Aorta (tissue), 5 donors: ENCODE measurements at places on chromosomes 1 and 21. TPM values are rescaled to one million over a fixed set of nuclear protein-coding genes. Genes with fewer than 3 reads are reported as not detected.

GRCh38 chr1:84883286-84883685 is 9.7 kb downstream of the LPAR3 start:
- H3K36me3 ChIP-seq = no peaks in the 10 kb centered on the region
- H3K27ac ChIP-seq = no peak overlapping the region
- no peak overlapping the region for H3K4me3 ChIP-seq
- no peaks in the 10 kb centered on the region for H3K27me3 ChIP-seq
- DNase-seq = no peak
- no peaks in the 10 kb centered on the region for H3K4me1 ChIP-seq

DNA sequence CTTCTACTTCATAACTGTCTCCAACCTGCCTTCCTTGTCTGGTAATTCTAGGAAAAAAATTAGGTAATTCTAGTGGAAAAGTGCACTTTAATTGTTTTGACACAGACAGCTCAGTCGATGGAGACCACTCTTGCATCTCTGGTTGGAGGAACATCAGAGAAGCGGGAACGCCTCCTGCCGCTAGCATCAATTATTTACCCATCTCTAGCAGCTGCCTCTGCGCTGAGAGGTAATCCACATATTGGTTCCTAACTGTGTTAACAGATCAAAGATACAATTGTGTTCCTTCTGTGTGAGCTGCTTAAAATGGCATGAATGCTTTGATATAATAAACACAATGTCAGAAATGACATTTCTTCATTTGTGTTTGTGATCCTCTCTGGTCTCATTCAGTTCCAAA is 33.3 kb downstream of the C2CD2 start:
- H3K36me3 ChIP-seq = no peaks in the 10 kb centered on the region
- no peaks in the 10 kb centered on the region for H3K27me3 ChIP-seq
- H3K4me1 ChIP-seq = no peaks in the 10 kb centered on the region
- no peak overlapping the region for H3K27ac ChIP-seq
- DNase-seq = no peak

Gene AHDC1
- total RNA-seq = 89.1 TPM

GRCh38 chr1:145918144-145918991 is at the start of gene PEX11B:
Gene PEX11B (minus strand): TSS chr1:145918717. CDS start chr1:145918688, 29 bp downstream.
- H3K4me1 ChIP-seq = no peaks in the 10 kb centered on the region
- no peaks in the 10 kb centered on the region for H3K36me3 ChIP-seq
- H3K4me3 ChIP-seq = peak within 1 kb of the TSS; percentile 75
- peak within 1 kb of the TSS; percentile 49 for H3K27ac ChIP-seq
- H3K27me3 ChIP-seq = no peaks in the 10 kb centered on the region
- DNase-seq = peak; percentile 95

Gene CTTNBP2NL
- total RNA-seq = 59.2 TPM

Gene FALEC
- 0.99 TPM for total RNA-seq

DNA sequence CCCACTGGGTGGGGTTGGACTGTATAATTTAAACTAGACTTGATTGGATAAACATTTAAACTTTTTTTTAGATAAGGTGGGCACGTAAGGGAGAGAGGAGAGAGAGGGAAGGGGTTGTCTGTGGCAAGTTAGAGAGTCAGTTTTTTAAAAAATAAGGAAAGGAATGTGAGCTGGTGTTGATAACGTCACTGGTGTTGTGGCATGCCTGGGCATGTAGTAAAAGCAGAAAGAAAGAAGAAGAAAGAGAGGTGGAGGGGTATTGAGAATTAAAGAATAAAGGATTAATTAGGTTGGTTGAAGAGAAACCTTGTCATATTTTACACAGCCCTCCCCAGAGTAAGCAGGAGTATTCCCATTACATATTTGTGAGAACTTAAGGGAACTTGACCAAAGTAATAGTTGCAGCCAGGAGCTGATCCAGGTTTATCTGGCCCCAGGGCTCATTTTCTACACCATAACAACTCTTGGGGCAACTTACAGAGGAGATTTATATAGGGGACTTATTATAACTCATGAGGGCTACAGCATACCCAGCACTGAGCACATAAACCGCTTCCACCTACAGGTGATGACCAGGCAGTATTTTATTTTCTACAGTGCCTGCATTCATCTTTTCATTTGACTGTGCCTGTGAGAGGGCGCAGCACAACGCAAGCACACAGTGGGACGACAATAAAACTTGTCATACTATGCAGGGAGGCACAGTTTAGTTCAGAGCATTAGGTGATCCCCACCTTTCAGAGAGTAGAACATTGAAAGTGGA is 70.2 kb downstream of the CCDC30 start:
- no peaks in the 10 kb centered on the region for H3K4me1 ChIP-seq
- H3K36me3 ChIP-seq = no peaks in the 10 kb centered on the region
- DNase-seq = no peak
- no peak overlapping the region for H3K4me3 ChIP-seq
- no peaks in the 10 kb centered on the region for H3K27me3 ChIP-seq
- no peak overlapping the region for H3K27ac ChIP-seq

Gene LCE3E
- total RNA-seq = not detected

DNA sequence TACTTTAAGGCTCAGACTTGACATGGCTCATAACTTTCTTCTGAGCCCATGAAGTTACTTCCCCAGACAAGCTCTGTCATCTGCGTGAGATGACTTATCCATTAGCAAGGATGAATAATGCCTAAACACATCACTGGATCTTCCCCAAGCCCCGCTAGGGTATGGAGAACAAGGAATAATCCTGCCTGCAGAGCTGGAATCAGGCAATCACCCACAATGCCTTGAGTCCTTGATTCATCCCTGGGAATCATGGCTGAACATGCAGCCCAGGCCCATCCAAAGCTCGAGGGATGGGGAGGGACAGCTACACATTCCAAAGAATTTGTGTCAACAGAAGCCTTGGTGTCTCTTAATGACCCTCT is 131.7 kb downstream of the PSMG1 start:
- H3K27ac ChIP-seq = no peak overlapping the region
- no peaks in the 10 kb centered on the region for H3K27me3 ChIP-seq
- no peaks in the 10 kb centered on the region for H3K4me1 ChIP-seq
- no peak overlapping the region for H3K4me3 ChIP-seq
- no peaks in the 10 kb centered on the region for H3K36me3 ChIP-seq
- peak; percentile 70 for DNase-seq

DNA sequence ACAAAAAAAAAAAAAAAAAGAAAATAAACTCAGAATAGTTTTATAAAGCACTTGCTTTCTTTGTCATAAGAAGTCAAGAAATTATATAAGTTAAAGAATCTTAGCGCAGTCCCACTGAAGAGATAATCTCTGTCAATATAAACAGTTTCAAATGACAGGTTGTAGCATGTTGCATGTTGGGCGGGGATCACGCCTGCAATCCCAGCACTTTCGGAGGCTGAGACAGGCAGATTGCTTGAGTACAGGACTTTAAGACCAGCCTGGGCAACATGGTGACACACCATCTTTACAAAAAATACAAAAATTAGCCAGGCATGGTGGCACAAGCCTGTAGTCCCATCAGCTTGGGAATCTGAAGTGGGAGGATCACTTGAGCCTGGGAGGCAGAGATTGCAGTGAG is 18.4 kb upstream of the INPP5B start:
- no peaks in the 10 kb centered on the region for H3K4me1 ChIP-seq
- no peaks in the 10 kb centered on the region for H3K27me3 ChIP-seq
- peaks cover 7% of the 10 kb centered on the region for H3K36me3 ChIP-seq
- no peak overlapping the region for H3K4me3 ChIP-seq
- H3K27ac ChIP-seq = no peak overlapping the region

- no peaks in the 10 kb centered on the region for H3K36me3 ChIP-seq
- H3K4me3 ChIP-seq = no peak overlapping the region
- no peak for DNase-seq
- no peak overlapping the region for H3K27ac ChIP-seq
- H3K27me3 ChIP-seq = no peaks in the 10 kb centered on the region
Observed at GRCh38 chr1:86477682-86478081, 9.0 kb downstream of the CLCA1 start.

DNA sequence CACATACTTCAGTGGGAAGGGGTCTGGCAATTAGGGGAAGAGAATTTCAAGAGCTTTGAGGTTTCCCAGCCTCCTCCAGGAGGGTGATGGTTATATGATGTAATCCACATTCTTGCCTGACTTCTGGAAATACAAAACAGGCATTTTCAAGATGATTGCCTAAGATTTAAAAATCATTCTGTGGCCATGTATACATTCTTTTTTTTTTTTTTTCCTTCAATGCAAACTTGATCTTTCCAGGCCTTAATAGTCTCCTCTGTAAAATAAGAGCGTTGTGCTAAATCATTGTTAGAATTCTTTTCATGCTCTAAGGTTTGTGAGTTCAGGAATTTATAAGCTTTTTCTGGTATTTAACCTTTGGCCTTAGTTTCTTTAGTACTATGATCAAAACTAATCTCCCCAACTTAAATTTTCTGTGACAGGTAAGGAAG is 192.3 kb upstream of the HMCN1 start:
- no peak overlapping the region for H3K4me3 ChIP-seq
- no peaks in the 10 kb centered on the region for H3K36me3 ChIP-seq
- no peaks in the 10 kb centered on the region for H3K27me3 ChIP-seq
- H3K27ac ChIP-seq = no peak overlapping the region
- no peak for DNase-seq

GRCh38 chr1:116540088-116540487 is 30.7 kb downstream of the CD58 start:
- DNase-seq = no peak
- H3K4me3 ChIP-seq = no peak overlapping the region
- H3K27ac ChIP-seq = no peak overlapping the region
- no peaks in the 10 kb centered on the region for H3K36me3 ChIP-seq

DNA sequence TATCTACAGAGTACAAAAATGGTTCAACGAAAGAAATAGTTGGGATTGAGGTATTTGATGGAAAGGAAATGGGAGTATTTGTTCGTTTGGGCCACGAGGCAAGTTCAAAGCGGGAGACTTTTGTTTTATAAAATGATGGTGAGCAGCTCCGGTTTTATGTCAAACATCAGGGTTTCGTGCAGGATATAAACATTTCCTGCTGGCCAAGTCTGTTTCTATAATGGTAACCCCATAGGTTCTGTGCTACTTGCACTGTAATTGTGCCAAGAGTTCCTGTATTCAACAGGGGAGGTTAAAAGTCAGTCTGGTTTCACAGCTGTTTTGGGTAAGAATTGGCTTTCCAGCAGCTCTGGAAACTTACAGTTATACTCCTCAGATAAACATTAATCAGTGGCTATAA is 290.3 kb upstream of the NRIP1 start:
- no peaks in the 10 kb centered on the region for H3K4me1 ChIP-seq
- H3K4me3 ChIP-seq = no peak overlapping the region

DNA sequence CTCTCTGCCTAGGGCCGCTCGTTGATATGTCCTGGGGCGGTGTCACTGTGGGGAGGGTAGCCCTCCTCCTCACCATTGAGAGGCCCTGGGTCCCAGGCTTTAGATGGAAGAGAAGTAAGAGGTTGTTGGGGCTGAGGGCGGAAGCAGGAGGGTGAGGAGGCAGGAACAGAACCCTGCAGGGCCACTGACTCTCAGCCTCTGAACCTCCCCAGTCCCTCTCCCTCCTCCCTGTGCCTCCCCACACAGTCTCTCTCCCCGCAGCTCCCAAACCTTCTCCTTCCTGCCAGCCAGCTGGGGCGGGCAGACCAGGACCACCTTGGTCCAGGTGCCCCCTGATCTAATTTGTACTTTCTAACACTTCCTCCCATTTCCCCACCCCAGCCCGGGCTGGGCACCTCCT is 14.3 kb upstream of the FAM131C start:
- no peak overlapping the region for H3K27ac ChIP-seq
- H3K27me3 ChIP-seq = no peaks in the 10 kb centered on the region
- no peaks in the 10 kb centered on the region for H3K4me1 ChIP-seq
- H3K4me3 ChIP-seq = no peak overlapping the region
- no peaks in the 10 kb centered on the region for H3K36me3 ChIP-seq

DNA sequence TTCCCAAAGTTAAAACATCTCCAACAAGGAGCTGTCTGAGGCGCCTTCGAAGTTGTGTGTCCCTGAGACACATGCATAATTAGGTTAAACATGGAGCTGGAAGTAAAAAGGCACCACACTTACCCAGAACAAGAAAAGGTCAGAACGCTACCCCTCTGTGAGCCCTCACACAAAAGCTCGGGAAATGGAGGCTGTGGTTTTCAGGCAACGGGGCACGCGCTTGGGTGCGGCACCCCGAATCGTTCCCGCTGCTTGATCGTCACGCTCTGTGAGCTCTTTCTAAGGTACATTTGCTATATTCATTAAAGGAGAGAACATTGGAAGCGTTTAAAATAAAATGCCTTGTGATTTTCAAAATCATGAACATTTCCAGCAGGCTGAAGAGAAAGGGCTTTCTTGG is 12.5 kb downstream of the CAPN8 start:
- no peak for DNase-seq
- H3K4me3 ChIP-seq = no peak overlapping the region
- no peaks in the 10 kb centered on the region for H3K4me1 ChIP-seq
- no peaks in the 10 kb centered on the region for H3K27me3 ChIP-seq

Gene RGS8
- total RNA-seq = not detected

Gene HSD3B1
- not detected for total RNA-seq

- no peak for DNase-seq
- H3K4me1 ChIP-seq = no peaks in the 10 kb centered on the region
- no peaks in the 10 kb centered on the region for H3K36me3 ChIP-seq
- no peak overlapping the region for H3K27ac ChIP-seq
- H3K27me3 ChIP-seq = no peaks in the 10 kb centered on the region
- no peak overlapping the region for H3K4me3 ChIP-seq
Observed at GRCh38 chr1:66022904-66023620, 230.4 kb downstream of the PDE4B start.

GRCh38 chr1:193498088-193498655 is 311.8 kb upstream of the B3GALT2 start:
- no peak overlapping the region for H3K4me3 ChIP-seq
- H3K27ac ChIP-seq = no peak overlapping the region
- no peaks in the 10 kb centered on the region for H3K36me3 ChIP-seq
- H3K4me1 ChIP-seq = no peaks in the 10 kb centered on the region

Gene NDUFS2
- total RNA-seq = 63.4 TPM

DNA sequence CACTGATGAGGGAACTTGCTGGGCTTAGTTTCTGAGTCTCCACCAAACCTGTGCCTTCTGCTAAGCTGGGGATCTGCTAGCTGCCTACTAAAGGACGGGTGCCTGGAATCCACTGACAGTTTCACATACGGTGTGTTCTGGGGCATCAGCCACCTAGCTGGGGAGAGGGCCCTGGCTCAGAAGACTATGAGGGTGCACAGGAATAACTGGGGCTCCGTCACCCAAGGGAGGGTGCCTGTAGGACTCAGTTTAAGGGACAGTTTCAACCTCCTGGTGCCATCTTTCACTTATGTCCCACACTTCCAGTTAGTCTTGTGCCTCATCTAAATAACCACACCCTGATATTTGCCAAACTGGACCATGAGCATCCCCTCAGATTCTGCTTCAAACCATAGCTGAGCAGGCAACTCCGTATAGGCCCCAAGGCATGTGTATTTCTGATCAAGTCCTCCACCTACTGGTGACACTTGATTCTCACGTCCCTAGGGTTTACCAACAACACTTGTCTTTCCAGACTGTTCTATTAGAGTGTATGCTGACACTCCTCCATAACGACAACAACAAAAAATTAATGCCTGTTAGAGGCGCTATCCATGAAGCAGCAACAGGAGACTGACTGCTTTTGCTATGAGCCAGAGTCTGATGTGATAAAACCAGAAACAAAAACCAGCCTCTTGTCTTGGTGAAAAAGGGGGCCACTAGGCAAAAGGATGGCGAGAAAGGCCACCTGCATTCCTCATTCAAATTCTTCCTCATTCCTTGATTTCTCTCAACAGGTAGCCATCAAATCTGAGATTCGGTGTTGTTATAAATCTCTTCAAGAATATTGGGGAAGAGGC is 55.0 kb upstream of the PAXBP1 start:
- no peak overlapping the region for H3K4me3 ChIP-seq
- no peak overlapping the region for H3K27ac ChIP-seq
- no peak for DNase-seq
- H3K36me3 ChIP-seq = no peaks in the 10 kb centered on the region

- H3K27ac ChIP-seq = no peak overlapping the region
- no peak overlapping the region for H3K4me3 ChIP-seq
- no peaks in the 10 kb centered on the region for H3K4me1 ChIP-seq
- no peaks in the 10 kb centered on the region for H3K36me3 ChIP-seq
Observed at GRCh38 chr21:45372732-45373355, 32.1 kb upstream of the COL18A1 start.
